ENCODE measurements at places on chromosomes 4 and X. TPM values are rescaled to one million over a fixed set of nuclear protein-coding genes. Genes with fewer than 3 reads are reported as not detected.

DNA sequence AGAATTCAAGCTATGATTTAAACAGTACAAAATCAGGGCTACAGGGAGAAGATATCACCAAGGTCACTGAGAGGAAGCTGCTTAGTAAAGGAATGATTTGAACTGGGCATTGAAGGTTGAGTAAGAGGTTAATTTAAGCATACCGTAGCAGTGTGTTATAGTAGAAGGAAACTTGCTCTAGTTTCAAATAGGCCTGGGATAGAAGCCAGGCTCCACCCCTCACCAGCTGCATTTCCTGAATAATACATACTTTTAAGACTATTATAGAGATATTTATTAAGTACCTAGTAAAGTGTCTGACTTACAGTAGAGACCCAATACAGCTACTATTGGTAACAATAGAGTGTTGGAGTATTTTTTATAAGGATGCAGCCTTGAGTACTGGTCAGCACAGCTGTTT lies 118.0 kb upstream of the GLRA2 start:
- H3K36me3 ChIP-seq = no peaks in the 10 kb centered on the region
- H3K4me3 ChIP-seq = no peak overlapping the region
- H3K27me3 ChIP-seq = no peaks in the 10 kb centered on the region
- no peak for DNase-seq

- no peak overlapping the region for H3K4me3 ChIP-seq
- no peaks in the 10 kb centered on the region for H3K27me3 ChIP-seq
- DNase-seq = no peak
- H3K27ac ChIP-seq = peak overlapping the region; percentile 39
- H3K4me1 ChIP-seq = no peaks in the 10 kb centered on the region
Observed at GRCh38 chr4:182748949-182749348, 168.2 kb downstream of the DCTD start.

KCNIP4 gene
- total RNA-seq = not detected

DNA sequence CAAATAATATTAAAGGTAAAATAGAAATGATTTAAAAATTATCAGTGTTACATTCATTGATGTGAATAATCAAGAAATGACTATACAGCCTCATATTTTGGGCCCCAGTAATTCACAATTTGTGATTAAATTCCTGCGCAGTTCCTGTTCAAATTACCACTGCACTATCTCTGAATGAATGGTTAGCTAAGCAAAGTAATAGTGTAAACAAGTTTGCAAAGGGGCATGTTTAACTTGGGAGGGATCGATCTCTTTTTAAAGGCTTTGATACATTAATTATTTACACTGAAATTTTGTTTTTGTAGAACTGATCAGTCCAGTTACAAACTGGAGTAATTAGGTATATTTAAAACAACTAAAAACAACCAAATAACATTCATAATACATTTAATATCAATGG lies 784.4 kb downstream of the RPA4 start:
- H3K27me3 ChIP-seq = no peaks in the 10 kb centered on the region
- no peaks in the 10 kb centered on the region for H3K4me1 ChIP-seq
- no peak overlapping the region for H3K4me3 ChIP-seq
- no peaks in the 10 kb centered on the region for H3K36me3 ChIP-seq

DNA sequence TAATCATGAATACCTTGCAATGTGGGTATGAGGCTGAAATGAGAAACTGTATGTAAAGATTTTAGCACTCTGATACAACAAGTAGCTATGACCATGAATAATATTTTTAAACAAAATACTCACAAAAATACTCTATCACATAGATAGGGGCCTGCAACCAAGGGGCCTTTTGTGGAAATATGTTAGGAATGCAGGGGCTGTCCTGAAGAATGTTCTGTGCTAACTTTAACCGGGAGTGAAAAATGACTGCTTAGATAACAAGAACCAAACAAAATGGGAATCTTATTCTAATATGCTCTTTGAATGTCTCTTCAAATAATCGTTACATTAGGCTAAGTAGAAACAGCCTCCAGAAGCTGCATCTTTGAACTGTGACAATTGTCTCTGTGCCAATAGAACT lies 37.9 kb upstream of the GYPA start:
- H3K27me3 ChIP-seq = no peaks in the 10 kb centered on the region
- H3K4me1 ChIP-seq = peaks cover 3% of the 10 kb centered on the region
- no peak overlapping the region for H3K4me3 ChIP-seq
- no peak for DNase-seq

DNA sequence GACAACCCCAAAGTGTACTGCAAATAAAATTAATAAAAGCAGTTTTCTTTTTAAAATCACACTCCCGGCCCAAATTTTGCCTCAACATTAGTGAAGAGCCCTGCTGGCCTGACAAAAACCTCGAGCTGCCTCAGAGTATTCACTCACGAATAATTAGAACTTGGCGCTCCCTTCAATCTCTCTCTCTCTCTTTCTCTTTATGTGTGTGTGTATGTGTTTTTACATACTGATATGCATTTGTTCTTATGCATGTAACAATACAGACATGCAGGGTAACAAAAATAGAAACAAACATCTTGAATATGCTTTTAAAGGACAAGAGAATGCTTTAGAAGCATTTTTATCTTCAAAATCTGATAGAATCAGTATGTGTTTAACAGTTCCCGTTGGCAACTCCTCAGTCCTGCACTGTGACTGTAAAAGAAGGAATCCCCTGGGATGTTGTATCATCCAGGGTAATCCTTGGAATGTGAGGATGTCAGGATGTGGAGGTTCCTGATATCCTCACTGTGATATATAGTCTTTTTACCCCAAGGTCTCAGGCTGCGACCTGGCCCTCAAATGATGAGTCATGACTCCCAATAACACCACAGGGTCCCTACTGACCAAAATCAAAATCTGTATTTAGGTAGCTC lies 53.0 kb downstream of the PTCHD1 start:
- H3K27me3 ChIP-seq = no peaks in the 10 kb centered on the region
- H3K27ac ChIP-seq = no peak overlapping the region
- no peak for DNase-seq
- H3K4me3 ChIP-seq = no peak overlapping the region

DCAF12L1 gene
- total RNA-seq = not detected

DNA sequence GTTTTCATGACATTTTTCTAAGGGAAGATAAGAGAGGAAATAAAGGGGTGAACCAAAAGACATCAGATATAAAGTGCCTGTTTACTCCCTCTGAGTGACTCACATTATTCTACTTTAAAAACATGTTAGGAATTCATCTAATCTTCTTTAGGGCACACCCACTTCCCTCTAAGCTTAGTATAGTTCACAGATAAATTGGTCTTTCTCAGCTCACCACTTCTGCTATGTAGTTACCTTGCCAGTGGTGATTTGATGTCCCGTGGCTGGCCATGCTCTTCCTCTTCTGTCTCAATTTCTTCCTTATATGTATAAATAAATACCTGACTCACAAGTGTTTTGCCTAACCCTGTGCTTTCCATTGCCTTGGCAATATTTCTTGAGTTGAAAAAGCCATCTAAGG lies 96.8 kb downstream of the PDLIM5 start:
- DNase-seq = no peak
- H3K4me1 ChIP-seq = peaks cover 76% of the 10 kb centered on the region
- H3K36me3 ChIP-seq = no peaks in the 10 kb centered on the region
- H3K4me3 ChIP-seq = no peak overlapping the region
- no peaks in the 10 kb centered on the region for H3K27me3 ChIP-seq
- H3K27ac ChIP-seq = peak overlapping the region; percentile 93

NPNT gene
- 10.9 TPM for total RNA-seq

DNA sequence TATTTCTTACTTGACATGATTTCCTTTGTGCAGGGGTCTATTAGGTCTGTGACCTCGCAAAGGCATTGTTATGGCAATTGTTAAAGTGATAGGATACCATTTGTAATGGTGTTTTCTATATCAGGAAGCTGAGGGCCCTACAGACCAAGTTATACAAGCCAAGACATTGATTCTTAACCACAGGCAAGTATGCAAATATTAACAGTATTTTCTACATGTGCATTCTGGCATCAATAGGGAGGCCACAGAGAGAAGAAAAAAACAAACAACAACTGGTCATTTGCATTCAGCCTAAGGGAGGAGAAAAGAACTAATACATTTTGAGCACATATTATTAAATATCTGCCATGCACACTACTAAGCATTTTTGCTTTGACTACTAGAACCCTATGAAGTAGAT lies 28.5 kb downstream of the GBA3 start:
- H3K4me3 ChIP-seq = no peak overlapping the region
- no peak overlapping the region for H3K27ac ChIP-seq
- no peaks in the 10 kb centered on the region for H3K36me3 ChIP-seq
- no peaks in the 10 kb centered on the region for H3K27me3 ChIP-seq
- DNase-seq = no peak
- H3K4me1 ChIP-seq = no peaks in the 10 kb centered on the region

GRCh38 chrX:37847733-37848197 lies 394 bp upstream of the DYNLT3 start:
- peak overlapping the region; percentile 90 for H3K27ac ChIP-seq
- peak overlapping the region; percentile 70 for H3K4me3 ChIP-seq
- H3K36me3 ChIP-seq = no peaks in the 10 kb centered on the region
- H3K27me3 ChIP-seq = no peaks in the 10 kb centered on the region

GRCh38 chrX:70166601-70167590 lies 10.4 kb upstream of the DGAT2L6 start:
- no peaks in the 10 kb centered on the region for H3K27me3 ChIP-seq
- H3K4me3 ChIP-seq = no peak overlapping the region
- no peaks in the 10 kb centered on the region for H3K4me1 ChIP-seq

- no peak overlapping the region for H3K4me3 ChIP-seq
- peak overlapping the region; percentile 69 for H3K27ac ChIP-seq
- no peaks in the 10 kb centered on the region for H3K27me3 ChIP-seq
- peaks cover 51% of the 10 kb centered on the region for H3K36me3 ChIP-seq
- H3K4me1 ChIP-seq = peaks cover 44% of the 10 kb centered on the region
Observed at GRCh38 chr4:2931512-2932301, 31.5 kb downstream of the NOP14 start.

GRCh38 chr4:141127884-141128283 lies 5.4 kb downstream of the RNF150 start:
- no peaks in the 10 kb centered on the region for H3K4me1 ChIP-seq
- no peak overlapping the region for H3K27ac ChIP-seq
- H3K36me3 ChIP-seq = no peaks in the 10 kb centered on the region
- no peak overlapping the region for H3K4me3 ChIP-seq
- no peak for DNase-seq
- no peaks in the 10 kb centered on the region for H3K27me3 ChIP-seq

- peaks cover 21% of the 10 kb centered on the region for H3K4me1 ChIP-seq
- H3K27ac ChIP-seq = no peak overlapping the region
- no peak for DNase-seq
- no peaks in the 10 kb centered on the region for H3K27me3 ChIP-seq
- no peak overlapping the region for H3K4me3 ChIP-seq
- no peaks in the 10 kb centered on the region for H3K36me3 ChIP-seq
Observed at GRCh38 chr4:153258750-153259149, 54.5 kb downstream of the TRIM2 start.

DNA sequence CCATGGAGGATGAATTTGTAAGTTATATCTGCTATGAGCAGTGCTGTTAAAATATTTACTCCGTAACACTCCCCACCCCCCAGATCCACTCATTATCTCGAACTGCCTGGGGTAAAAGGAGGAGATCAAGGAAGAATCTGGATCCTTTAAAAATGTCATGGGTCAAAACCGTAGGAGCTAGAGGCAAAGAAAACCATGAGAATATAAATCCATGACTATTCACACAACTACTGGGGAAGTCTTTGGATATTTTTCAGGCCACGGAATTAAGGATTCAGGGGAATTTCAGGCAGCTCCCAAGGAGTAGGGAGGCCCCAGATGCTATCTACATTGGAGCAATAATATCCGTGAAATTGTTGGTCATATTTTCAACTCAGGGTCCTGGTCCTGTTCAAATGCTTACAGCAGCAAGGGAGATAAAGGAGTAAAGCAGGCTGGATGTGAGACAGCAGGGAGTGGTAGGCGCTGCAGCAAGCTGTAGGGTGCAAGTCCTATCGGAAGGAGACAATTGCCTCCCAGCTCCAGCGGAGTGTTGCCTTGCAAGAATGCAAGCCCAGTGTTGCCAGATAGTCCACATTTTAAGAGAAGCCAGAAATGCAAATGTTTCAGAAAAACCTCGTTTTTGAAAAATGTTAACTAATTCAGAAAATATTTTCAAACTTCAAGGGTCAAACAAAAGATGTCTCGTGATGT lies 116.2 kb upstream of the KIT start:
- DNase-seq = no peak
- no peaks in the 10 kb centered on the region for H3K36me3 ChIP-seq
- H3K4me3 ChIP-seq = no peak overlapping the region
- peaks cover 10% of the 10 kb centered on the region for H3K4me1 ChIP-seq
- H3K27me3 ChIP-seq = no peaks in the 10 kb centered on the region
- no peak overlapping the region for H3K27ac ChIP-seq

DNA sequence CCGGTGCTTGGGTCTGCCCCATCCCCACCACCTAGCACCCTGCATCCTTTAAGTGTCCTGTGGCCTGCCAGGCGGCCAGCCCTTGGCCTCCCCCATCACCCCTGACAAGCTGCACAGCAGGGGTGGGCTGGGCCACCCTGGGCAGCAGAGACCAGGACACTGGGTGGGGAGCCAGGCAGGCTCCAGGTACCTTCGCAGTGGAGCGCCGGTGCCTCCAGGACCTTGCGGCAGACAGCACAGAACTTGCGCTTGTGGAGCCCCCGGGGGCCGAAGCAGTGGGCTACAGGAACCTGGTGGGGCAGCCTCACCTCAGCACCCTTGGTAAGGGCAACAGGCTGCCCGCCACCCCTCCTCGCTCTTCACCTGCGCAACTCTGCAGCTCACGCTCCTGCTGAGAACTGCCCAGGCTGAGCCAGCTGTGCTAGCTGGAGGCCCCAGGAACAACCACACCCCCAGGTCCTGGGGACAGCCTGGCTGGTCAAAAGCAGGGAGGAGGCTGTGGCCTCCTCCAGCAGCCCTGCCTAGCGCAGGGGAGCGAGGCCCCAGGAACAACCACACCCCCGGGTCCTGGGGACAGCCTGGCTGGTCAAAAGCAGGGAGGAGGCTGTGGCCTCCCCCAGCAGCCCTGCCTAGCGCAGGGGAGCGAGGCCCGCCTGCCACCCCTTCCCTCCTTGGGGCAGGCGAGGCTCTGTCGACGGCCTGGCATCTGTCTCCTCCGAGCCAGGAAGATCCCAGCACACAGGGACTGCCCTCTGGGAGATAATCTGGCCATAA lies 4.6 kb downstream of the DGKQ start:
- H3K4me1 ChIP-seq = peaks cover 29% of the 10 kb centered on the region
- no peak overlapping the region for H3K4me3 ChIP-seq
- no peak overlapping the region for H3K27ac ChIP-seq
- no peak for DNase-seq
- peaks cover 19% of the 10 kb centered on the region for H3K36me3 ChIP-seq

DNA sequence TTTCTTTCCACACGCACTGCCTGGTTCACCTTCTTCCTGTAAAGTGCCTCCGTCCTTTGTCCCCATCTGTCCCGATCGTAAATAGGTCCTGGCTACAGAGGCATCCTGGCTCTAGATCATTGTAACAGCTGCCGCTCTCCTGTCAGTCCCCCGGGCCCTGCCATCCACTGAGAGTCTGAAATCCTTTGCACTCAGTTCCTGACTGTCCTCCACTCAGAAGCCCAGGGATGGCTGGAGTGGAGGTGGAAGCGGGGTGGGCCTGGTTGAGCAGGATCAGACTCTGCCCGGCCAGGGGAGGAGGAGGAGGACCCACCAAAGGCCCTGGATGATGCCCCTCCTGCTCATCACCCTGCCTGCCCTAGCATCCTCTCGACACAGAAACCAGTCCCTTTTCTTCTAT lies 29.8 kb downstream of the PIGG start:
- no peak for DNase-seq
- no peaks in the 10 kb centered on the region for H3K27me3 ChIP-seq
- no peak overlapping the region for H3K4me3 ChIP-seq
- no peak overlapping the region for H3K27ac ChIP-seq
- H3K4me1 ChIP-seq = no peaks in the 10 kb centered on the region

GRCh38 chr4:183945741-183946140 lies 40.6 kb downstream of the STOX2 start:
- H3K36me3 ChIP-seq = no peaks in the 10 kb centered on the region
- no peaks in the 10 kb centered on the region for H3K4me1 ChIP-seq
- H3K27ac ChIP-seq = no peak overlapping the region
- no peak overlapping the region for H3K4me3 ChIP-seq
